ENCODE measurements at places on chromosomes 16 and 17.

- DNase-seq, result no peak
Measured at GRCh38 chr17:50175035-50175807, 9.4 kb downstream of the SGCA start.

DNA sequence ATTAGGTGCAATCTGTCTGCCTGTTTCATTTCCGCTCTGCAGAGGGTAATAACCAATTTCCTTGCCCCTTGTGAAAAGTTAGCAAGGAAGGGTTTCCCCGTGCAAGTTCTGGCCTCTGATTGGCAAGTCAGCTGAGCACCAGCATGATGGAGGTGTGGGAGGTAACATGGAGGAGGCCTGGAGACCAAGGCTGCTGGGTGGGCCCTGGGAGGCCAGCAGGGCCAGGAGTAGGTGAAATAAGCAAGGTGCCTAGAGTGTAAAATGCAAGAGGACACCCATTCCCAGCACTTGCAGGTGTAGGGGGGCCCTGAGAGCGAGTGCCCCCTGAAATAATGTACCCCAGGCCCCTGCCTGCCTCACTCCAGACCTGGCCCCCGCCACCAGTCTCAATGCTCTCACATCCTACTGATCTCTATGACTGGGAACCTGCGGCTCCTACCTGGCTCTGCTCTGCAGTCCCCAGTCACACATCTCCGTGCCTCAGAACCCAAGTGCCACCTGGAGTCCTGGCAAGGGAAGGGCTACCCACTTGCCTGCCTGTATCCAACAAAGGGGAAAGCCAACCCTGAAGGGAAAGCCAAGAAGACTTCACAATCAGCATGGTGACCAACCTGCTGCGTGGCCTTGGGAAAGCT is 116.2 kb downstream of the C16orf78 start:
- DNase-seq, result no peak

DNA sequence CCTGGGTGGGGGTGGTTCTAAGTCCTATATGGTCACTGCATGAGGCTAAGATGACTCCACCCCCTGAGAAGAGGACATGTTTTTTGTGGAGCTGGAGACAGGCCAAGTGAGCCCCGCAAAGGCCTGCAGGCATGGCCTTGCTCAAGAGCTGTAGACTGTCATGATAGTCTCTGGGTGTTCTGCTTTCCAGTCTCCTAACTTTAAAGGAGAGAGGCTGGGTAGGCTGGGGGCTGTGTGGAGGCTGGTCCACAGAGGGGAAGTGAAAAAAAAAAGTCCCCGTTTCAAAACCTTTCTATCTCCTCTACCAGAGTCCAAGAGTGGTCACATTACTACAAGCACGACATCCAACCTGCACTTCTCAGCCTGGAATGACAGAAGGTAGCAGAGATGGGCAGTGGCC is 27.1 kb downstream of the CDRT4 start:
- DNase-seq, result no peak

DNA sequence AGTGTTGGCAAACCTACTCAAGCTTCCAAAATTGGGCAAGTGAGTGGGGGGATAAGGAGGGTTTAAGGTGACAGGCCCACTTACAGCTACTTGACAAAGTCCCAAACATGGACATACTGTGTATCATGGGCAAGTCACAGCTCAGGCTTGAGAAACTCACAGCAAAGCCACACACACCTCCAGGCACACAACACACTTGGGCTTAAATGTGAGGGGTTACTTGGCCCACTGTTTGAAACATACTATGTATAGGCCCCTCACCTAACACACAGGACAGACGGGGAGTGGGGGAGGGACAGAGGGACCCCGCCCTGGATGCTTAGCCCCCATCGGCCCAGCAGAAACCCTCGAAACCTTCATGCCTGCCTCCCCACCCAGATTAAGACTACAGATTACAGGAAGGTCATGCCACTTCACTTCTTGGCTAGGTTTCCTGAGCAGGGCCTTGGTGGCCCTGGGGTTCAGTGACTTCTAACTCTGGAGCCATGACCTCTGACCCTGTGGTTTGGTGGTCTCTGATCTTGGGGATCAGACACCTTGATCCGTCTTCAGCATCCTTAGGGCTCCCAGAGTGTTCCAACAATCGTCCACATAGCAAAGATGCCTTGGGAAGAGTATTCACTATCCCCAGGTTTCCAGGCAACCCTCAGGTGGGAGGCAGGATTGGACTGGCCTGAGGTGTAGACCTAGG is 2.3 kb upstream of the SAMD14 start:
- no peak for DNase-seq

- DNase-seq, result no peak
Measured at GRCh38 chr17:12302711-12303110, 282.0 kb downstream of the MAP2K4 start.

Data from activated CD8-positive, alpha-beta memory T cell treated with anti-CD3 and anti-CD28 coated beads, Interleukin-2, amount 50 U/mL, for 48 hours (primary cell).